Activated CD4-positive, alpha-beta T cell treated with anti-CD3 and anti-CD28 coated beads for 36 hours (primary cell): ENCODE measurements at places on chromosomes 7 and 10. TPM values are rescaled to one million over a fixed set of nuclear protein-coding genes. Genes with fewer than 3 reads are reported as not detected.

Gene NODAL
- total RNA-seq = not detected

Gene MMD2
- not detected for total RNA-seq

DNA sequence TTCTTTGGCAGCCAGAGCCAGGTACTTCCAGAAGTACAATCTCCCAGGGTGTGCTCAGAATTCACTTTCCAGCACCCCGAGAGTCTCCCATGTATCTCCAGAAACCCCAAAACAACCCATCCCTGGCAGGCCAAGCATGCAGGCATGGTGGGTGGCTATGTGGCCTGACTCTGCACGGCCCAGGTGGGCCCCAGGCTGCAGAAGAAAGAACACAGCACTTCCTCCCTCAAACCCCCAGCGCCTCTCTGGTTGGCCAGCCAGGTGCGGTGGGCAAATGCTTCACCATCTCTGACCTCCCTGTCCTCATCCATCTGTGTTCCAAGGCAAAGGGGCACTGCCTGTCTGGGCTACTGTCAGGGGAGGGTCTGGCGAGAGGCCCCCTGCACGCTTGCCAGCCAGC lies 100.3 kb downstream of the MKI67 start:
- DNase-seq = no peak

DNA sequence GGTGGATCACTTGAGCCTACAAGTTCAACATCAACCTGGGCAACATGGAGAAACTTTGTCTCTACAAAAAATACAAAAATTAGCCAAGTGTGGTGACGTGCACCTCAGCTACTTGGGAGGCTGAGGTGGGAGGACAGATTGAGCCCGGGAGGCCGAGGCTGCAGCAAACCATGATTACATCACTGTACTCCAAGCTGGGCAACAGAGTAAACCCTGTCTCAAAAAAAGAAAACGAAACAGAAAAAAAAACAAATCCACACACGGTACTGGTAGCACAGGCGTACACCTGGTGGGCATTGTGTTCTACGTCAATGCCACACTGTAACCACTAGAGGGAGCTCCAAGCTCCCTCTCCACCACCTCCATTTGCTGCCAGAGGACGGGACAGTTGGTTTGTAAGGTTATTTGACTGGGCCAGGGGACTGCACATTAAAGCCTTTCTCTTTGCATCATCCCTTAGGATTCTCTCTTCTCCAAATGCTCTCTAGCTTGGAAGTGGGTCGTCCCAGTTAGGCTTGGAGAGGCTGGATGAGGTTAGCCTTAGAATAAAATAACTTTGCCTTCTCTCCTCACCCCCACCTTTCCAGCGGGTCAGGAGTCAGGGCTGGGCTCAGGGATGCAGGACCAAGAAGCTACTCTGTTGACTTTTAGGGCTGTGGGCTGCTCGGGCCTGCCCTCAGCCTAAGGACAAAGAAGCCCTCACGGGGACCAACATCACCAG lies 130.8 kb downstream of the SORBS1 start:
- peak; percentile 60 for DNase-seq

DNA sequence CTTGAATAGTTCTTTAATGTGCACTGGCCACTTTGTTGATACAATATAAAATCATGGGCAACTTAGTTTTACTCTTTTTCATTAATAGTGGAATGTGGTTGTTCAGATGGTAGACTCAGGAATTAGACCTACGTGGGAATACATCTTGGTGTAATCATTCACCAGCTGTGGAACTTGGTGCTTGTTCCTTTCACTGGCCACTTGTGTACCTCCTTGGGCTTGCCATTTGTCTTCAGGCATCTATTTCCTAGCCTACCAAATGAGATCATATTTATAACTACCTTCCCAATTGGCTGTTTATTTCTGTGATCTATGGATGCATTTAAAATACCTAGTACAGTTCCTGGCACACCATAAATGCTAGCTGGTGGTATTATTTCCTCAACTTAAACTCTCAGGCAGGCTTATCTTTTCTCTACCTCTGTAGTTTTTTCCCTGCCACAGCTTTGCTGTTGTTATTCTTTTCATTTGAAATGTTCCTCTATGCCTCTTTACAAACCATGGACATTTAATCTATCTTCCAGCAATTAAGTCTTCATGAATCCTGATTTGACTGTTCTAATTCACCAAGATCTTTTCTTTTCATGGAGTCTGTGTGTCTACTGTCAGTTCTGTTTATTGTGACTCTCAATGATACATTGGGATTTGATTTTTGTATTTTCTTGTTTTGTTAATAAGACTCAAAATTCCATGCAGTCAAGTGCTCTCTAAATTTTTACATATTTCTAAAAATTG lies 113.0 kb downstream of the ADAM22 start:
- no peak for DNase-seq

DNA sequence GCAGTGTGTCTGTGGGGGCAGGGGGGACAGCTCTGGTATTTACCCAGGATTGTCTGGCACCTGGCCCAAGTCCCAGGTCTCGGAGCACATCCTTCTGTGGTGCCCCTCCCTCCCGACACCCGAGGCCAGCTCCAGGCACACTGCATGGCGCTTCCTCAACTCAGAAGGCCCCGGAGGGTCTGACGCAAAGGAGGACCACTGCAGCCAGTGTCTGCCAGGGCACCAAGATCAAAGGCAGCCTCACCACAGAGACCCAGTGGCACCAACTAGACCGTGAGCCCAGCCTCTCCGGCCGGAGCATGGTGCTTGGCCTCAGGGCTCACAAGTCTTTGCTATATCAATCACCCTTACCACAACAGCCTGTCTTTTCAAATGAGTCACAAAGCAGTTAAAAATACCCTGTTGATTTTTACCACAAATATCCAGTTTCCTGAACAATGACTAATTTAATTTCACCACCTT lies 99.3 kb upstream of the DDC start:
- peak; percentile 47 for DNase-seq

- DNase-seq = no peak
These were observed 571.2 kb downstream of the PTPRN2 start for GRCh38 chr7:158016180-158017097.

DNA sequence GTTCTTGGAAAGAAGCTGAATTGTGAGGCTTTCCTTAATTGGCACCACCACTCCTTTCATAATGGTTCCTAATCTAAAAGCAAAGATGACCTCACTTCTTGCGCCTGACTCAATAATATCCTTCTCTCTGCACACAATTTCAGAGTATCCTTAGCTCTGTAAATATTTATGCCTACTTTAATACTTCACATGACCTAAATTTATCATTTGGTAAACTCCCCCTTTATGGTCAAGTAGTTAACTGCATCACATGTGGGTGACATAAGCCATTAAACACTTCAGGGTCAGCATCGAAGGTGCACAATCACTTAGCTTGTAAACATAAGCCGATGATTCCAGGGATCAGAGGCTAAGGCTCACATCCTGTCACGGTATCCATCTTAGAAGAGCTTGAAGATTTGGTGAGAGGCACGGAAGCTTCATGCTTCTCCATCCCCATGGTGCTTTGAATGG lies 7.3 kb upstream of the RHOBTB1 start:
- DNase-seq = no peak

DNA sequence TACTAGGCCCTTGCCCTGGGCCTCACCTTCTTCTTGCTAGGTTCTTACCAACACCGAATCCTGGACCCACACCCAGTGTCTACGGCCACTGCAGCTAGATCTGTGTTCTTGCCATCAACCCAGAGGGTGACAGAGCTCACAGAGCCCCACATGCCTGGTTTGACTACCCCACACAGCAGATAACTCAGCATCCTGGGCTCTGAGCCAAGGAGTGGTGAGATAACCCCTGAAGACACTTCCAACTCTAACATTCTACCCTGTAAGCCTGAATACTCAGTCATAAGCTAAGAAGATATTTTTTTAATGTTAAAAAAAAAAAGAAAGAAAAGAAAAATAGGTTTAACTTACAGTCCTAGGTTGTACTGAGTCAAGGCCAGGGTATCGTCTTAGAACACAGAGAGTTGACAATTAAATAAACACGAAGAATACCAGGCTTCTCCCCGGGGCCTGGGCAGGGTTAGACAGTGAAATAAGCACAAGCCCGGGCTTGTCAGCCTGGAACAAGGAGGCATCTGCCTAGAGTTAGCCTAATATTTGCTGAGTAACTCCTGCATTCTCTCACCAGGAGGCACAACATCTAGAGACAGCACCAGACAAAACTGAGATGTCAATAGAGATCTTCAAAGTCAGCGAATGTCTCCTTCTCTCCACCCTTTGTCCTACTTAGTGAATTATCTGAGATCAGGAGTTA lies 556.5 kb upstream of the LRRN3 start:
- no peak for DNase-seq

DNA sequence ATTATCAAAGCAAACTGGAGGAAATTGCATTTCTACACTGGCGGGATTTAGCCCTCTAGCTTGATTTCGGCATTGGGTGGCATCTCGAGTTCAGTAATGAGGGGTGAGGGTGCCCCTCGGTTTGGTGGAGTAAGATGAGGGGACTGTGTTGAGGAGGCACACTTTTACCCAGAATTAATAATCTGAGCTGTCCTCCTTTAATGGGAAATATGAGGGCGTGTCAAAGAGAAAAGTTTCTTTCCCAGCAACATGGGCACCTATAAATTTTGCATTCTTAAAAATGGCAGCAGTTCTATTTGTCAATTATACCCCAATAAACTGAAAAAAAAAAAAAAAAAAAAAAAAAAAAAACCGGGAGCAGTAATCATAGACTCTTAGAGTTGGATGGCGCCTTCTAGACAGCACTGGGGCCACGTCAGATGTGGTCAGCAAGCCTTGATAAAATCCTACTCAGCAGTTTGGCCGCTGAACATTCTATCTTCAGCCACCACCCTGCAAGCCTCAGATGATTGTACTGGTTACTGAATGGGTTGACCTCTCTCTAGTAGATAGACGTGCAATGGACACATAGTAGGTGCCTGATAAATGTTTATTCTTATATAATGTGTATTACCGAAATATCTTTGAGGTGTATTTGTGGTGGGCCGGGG lies 931 bp downstream of the PAPSS2 start:
- no peak for DNase-seq

DNA sequence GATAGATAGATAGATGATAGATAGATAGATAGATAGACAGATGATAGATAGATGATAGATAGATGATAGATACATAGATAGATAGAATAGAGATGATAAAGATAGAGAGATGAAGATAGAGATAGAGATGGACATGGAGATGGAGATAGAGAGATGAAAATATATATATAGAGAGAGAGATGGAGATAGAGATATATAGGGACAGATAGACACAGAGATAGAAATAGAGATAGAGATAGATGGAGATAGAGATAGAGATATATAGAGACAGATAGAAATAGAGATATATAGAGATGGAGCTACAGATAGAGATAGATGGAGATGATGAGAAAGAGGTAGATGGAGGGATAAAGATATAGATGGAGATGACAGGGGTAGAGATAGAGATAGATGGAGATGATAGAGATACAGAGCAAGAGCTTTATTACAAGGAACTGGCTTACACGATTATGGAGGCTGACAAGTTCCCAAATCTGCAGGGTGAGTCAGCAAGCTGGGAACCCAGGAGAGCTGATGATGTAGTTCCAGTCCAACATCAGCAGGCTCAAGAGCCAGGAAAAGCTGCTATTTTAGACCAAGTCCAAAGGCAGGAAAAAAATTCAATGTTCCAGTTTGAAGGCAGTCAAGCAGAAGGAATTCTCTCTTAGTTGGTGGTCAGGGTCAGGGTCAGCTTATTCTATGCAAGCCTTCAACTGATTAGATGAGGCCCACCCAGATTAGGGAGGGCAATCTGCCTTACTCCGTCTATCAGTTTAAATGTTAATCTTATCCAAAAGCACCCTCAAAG lies 37.1 kb downstream of the CAV1 start:
- DNase-seq = no peak

- no peak for DNase-seq
These were observed 71.1 kb downstream of the DIP2C start for GRCh38 chr10:618229-618989.

DNA sequence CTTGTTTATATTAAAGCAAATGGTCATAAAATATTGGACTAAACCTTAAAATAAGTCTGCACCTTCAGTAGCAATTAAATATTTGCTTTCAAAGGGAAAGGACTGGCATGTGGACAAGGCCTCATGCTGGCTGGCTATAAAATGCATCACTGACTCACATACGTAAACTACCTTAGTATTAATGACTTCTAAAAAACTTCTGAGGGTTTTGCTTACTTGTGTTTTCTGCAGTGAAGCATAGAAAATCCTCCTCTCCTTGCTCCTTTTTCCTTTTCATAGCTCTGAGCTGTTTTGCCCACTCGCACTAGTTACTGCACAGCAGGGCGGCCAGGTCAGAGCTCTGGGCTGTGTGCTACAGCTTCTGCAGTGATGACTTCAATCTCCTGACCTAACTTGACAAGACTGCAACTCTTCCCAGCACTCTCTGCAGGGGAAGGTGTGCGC lies 82.3 kb downstream of the CUL2 start:
- no peak for DNase-seq

DNA sequence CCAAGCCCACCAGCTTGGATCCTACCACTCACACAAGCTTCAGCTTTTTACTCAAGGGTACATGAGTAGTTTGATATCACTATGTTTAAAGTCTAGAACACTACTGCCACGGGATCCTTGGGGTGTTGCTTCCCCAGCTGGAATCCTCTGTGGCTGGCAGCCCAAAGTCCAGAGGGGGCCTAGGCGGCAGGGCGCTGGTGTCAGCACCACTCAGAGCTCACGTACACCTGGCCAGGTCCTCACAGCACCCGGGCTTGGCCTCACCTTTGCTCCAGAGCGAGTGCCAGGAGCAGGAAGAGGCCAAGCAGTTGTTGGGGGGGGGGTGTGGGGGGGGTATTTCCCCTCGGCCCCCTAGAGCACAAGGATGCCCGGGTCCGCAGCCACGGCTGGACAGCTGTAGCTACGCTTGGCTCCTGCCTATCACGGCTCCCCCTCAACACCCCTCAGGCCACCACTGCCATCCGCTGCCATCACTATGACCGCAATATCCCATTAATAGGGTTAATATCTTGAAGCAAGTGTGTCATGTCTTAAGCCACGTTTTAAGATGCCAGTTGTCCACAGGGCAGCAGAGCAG lies 17.0 kb downstream of the ZDHHC6 start:
- no peak for DNase-seq

DNA sequence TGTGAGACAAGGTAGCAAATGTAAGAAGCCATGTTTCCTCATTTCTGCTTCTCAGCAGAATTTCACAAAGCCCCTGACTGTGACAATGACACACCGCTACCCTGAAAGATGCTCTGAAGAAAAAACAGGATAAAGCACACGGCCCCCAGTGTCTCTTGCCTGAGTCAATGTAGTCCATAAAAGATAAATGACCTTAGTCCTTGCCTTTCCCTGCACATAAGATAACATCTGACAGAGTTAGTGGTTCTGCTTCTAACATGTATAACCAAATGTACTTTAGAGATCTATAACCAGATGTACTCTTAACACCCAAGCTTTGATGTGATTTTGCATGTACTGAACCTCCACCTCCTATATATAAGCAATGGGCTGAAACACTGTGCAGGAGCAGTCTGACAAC lies 3.0 kb upstream of the SND1 start:
- DNase-seq = no peak

- peak; percentile 68 for DNase-seq
These were observed at the start of gene LANCL2 for GRCh38 chr7:55365205-55365674. Gene LANCL2, plus strand, starts transcription at chr7:55365337. Its CDS starts 689 bp downstream, at chr7:55366026.
